Glomerular endothelial cell (primary cell): ENCODE measurements at places on chromosomes 3 and 15.
A peak's percentile ranks its signal among the peaks of the same experiment; 100 is the strongest.

GRCh38 chr15:25852661-25853524, 10.2 kb downstream of the ATP10A start:
- no peak for DNase-seq

DNA sequence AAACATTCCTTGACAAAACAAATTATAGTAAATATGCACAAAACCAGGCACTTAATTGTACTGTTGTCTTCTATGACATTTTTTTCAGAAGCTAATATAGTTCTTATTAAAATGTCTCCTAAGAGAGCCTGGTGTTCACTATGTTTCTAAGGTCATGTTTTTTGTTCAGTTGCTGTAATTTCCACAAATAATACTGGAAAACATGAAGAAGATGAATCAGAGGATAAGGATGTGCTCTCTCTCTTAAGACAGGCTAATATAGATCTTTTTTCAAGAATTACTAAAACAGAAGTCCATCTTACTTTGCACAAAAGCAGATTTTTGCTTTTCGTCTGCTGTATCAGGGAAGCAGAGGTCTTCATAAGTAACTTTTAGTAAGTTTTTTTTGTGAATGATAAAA, 823.0 kb upstream of the NECTIN3 start:
- no peak for DNase-seq

DNA sequence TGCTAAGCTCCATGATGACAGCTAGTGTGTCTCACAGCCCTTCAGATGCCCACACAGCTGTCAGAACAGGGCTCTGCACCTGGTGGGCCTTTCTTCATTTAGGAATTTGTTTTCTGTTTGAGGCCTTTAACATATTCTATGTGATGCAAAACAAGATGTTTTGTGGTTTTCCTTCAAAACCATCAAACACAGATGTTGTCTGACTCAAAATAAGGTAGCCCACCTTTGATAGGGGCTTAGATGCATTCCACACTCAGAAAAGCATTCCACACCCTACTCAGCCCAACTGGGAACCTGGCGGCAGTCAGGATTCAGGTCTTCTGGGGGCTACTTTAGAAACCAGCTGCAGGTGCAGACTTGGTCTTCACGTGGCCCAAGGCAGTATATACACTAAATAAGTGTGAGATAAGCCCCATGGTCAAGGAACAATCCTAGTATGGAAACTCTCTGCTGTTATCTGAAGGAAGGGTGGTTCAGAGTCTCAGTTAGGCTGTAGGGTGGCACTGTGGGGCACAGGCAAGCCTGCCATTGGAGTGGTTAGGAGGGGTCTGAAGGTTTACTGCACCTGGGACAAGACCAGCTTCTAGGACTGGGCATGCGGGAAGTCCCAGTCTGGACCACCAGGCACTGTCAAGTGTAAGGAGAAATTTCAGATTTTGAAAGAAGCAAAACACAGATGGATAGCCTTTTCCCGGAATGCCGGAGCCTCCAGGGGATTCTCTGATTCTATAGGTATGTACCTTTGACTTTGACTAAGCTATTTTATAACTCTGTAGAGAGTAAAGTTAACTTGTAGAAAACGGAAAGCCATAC, 20.1 kb downstream of the LRRC2 start:
- DNase-seq, result no peak

DNA sequence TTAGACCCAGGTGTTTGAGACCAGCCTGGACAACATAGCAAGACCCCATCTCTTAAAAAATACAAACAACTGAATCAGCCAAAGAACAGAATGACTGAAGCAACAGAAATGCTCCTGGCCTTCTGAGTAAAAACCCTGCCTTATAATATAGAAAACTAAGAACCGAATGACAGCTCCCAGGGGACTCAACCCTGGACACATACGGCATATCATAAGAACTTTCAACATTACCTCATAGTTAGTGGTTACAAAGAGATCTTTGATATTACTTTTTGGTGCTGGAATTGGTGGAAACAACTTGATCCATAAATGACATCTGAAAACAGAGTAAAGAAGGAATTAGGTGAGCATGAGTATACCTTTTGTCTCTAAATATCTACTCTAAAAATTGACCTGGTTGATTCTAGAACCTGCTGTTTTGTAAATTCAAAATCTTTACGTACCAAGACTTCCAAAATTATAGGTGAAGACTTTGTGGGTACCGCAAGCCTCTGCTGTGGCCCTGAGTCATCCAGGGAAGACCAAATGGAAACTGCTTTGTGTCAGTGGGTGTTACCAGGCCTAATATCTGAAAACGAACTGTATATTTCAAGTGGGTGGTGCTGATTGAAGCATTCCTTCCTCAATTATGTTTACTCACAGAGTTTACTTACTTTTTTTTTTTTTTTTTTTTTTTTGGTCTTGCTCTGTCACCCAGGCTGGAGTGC, 35.5 kb downstream of the IL5RA start:
- no peak for DNase-seq

GRCh38 chr3:190577225-190577624, 63.3 kb downstream of the IL1RAP start:
- DNase-seq, result no peak

GRCh38 chr3:119631516-119631915, 28.9 kb downstream of the POPDC2 start:
- DNase-seq, result no peak

DNA sequence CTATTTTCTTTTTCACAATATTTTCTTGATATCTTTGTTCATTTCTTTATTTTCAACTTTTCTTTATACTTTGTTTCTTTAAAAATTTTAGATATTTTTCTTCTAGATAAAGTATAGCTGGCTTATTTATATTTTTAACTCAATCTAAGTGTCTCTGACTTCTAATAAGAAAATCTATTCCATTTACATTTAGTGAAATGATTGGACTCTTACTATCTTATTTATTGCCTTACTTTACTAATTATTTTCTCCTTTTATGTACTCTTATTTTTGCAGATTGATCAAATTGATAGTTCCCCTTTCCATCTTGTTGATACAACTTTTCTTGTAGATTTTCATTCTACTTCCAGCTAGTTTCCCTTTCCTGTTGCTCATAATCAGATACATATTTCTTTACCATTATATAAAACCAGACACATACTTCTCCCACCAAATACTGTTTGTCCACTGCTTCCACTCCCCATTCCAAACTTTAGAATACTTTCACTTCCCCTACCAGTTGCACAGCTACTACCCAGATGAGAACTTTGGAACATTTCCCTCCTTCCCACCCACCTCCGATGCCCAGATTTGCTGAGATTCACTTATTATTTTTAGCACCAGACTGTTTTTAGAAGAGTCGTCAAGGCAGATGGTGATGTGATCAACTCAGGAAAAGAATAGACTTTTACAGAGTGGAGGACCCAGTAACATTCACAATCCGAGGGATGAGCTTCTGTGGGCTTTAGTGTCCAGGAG, 151.5 kb downstream of the LIPC start:
- no peak for DNase-seq

DNA sequence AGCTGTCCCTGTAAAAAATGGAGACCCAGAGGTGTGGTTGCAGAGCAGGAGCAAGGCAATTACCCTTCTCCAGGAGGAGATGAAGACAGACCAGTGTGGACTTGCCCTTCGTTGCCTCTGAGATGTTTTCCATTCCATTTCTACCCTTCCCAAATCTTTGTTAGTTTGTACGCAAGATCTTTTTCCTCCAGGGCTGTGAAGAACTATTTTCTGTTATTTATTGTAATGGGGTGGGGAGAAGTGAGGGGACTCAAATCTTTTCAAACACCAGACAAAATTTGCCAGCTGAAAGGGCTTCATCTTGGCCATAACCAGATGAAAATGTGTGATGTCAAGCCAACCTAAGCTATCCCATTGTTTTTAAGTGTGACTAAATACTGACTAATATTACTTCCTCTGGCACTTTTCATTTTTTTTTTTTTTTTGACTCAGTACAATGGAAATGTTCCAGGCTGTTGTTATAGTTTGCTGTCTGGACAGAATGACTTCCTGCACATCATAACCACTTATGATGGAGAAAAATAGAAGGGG, 271.3 kb upstream of the TPRG1 start:
- DNase-seq, result peak; percentile 81

- no peak for DNase-seq
Measured at GRCh38 chr3:121707531-121708273, 41.8 kb downstream of the GOLGB1 start.

DNA sequence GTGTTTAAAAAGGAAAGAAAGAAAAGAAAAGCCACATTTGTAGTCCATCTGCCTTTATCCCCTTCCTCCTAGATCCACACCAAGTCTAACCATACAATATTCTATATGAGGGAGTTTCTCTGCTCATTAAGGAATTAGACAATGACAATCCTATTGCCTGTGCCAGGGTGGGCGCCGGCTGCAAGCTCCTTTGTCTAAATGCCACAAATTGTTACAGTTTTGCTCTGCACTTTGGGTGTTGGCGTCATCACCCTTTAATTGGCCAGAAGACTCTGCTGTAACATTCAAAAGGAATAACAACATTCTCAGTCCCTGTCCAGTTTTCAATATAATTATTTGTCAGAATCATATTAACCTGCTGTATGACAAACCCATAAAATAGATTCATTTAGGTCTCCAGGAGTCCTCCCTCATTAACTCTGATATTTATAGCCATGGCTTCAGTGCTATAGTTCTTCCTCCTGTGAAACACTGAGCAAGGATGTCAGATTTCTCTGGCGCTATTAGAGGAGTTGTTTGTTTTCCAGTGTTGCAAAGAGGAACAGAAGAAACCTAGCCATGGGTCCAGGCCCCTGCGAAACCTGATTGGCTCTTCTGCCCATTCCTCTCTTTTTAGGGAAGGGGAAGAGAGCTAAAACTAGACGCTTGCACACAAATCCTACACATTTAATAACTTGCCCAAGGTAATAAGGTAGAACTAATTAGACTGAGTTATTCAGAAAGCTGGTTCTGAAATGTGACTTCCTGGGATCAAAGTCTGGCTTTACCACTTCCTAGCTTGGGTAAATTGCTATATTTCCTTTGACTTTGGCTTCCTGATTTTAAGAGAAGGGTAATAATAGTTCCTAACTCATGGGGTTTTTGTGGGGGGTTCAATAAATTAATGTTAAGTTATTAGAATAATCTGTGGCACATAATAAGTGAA, 112.4 kb downstream of the CD47 start:
- DNase-seq, result no peak

DNA sequence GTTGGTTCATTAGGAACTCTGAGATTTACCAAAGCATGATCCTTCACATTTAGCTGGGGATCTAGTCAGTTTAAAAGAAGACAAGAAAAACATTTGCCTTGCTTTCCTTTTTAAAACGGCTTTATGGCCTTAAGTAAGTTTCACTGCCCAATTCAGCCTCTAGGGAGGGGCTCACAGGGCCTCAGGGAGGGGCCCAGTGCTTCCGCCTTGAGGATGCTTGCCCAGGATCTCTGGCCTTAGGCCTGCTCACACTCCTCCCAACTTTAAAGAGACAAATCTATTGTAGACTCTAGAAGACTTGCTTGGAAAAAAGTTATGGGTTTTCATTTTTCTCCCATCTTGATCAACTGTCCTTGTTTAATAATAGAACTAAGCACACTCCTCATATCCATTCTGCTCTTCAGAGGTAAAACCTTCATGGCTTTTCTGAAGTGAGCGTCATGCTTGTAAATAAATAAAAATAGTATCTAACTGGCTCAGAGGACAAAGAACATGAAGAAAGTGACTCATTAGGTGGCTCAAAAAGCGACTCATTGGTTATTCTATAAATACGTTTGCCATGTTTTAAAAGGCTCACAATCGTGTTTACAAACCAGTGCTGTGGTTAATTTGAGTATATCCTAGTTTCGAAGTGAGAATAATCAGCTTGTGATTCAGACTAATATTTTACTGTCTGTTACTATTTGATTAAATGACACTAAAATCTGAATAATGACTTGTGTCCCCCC, 13.7 kb downstream of the PDHB start:
- DNase-seq, result no peak

DNA sequence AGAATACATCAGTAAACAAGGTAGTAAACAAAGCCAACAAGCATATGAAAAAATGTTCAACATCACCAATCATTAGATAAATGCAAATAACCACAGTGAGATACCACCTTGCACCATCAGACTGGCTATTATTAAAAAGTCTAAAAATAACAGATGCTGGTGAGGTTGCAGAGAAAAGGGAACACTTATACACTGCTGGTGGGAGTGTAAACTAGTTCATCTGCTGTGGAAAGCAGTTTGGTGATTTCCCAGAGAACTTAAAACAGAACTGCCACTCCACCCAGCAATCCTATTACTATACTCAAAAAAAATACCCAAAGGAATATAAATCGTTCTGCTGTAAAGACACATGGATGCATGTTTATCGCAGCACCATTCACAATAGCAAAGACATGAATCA, 30.3 kb upstream of the ZBTB38 start:
- DNase-seq, result no peak

DNA sequence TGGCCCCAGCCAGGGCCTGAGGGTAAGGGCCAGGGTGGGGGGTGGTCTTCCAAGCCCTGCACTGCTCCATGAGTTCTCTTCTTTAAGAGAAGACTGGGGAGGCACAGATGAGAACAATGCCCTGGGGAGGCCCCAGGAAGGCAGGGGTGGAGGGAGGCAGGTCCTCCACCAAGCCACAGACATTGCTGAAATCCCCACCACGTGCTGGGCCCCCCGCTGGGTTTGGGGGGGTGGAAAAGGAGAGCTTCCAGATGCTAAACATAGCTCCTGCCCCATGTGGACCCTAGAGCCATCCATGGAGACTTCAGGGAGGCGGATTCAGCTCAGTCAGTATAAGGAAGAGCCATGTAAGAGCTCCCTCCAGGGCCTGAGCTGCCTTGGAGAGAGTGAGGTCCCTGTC, 157.8 kb upstream of the LINGO1 start:
- no peak for DNase-seq

DNA sequence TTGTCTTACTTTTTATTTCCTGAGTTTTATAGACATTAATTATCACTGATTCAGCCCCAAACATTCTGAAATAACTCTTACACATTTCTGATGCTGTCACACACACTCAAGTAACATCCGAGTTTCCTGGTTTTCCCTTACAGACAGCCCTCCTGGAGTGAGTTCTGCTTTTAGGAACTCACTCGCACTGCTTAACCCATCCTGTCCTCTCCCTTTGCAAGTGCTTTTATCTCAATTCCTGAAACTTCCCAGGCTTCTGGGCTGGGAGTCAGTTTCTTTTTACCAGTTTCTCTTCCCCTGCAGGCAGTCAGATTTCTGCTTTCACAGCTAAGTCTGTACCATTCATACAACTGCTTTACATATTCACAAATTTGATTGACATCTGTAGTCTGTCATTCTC, 15.6 kb upstream of the SH3GL3 start:
- no peak for DNase-seq

- no peak for DNase-seq
Measured at GRCh38 chr3:49278548-49278947, 1.5 kb upstream of the C3orf62 start.

DNA sequence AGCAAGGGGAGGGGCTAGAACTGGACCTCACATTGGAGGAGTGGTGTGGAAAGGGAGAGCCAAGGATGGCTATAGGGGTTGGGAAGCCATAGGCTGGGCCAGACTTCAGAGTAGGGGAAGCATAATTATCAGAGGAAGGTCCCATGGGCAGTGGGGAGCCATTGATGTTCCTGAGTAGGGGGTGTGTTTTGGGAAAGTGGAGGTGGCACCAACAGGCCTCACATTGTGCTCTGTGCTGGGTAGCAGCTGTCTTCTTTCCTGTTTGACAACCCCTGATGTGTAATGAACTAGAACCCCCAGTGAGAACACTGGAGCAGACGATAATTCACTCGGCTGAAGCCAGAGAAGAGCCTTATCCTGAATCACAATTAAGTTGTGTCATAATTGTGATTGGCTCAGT, 41.2 kb downstream of the SLC6A11 start:
- DNase-seq, result no peak
